ENCODE measurements at places on chromosomes 16 and 17.

GRCh38 chr17:22692806-22693171, 1000.5 kb downstream of the KCNJ18 start:
- no peak for DNase-seq

- peak; percentile 98 for DNase-seq
Measured at GRCh38 chr17:4899341-4900230, at the start of gene C17orf107. TSS of gene C17orf107 (plus strand) at chr17:4899536. CDS start at chr17:4899763, 227 bp downstream.

GRCh38 chr16:80913397-80913796, 93.3 kb downstream of the CMC2 start:
- no peak for DNase-seq

GRCh38 chr17:14780097-14780651, 479.3 kb downstream of the HS3ST3B1 start:
- DNase-seq = no peak

- DNase-seq = no peak
Measured at GRCh38 chr17:64162554-64162953, 32.6 kb upstream of the ERN1 start.

DNA sequence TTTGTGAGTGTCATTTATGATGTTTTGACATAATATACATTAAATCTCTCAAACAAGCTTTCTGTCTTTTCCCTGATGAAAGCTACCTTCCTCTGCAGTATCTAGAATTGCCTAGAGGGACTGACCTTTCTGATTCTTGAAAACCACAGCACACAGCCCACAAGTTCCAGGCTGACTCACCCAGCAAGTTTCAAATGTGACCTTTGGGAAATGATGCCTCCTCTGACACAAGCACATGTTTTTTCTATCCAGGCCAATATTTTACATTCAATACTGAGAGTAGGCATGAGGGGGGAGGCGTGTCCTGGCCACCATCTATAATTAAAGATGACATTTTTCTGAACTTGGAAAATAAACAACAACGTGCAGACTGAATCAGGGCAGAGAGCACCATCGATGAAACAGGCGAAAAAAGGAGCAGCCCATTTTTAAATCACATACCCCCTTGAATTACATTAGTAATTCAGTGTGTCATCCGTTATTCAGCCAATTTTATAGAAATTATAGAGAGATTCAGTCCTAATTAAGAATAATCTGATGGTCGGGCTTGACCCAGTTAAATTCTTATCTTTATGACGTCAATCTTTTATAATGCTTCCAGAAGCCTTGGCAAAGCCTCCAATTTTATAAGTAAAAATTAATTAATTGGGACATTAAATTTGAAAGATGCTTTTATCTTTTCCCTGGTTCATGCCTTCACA, 292.6 kb upstream of the CDH11 start:
- DNase-seq = no peak
